GM12878 (cell line): ENCODE measurements at places on chromosomes 11 and 22. TPM values are rescaled to one million over a fixed set of nuclear protein-coding genes. Genes with fewer than 3 reads are reported as not detected.

GRCh38 chr11:44942029-44942955 is 8.4 kb downstream of the TP53I11 start:
- no peak for DNase-seq

The CACNA1I gene
- total RNA-seq, result 0.03 TPM in 2 replicates

- DNase-seq, result no peak
Observed at GRCh38 chr11:72935700-72936099, 121.5 kb downstream of the ATG16L2 start.

DNA sequence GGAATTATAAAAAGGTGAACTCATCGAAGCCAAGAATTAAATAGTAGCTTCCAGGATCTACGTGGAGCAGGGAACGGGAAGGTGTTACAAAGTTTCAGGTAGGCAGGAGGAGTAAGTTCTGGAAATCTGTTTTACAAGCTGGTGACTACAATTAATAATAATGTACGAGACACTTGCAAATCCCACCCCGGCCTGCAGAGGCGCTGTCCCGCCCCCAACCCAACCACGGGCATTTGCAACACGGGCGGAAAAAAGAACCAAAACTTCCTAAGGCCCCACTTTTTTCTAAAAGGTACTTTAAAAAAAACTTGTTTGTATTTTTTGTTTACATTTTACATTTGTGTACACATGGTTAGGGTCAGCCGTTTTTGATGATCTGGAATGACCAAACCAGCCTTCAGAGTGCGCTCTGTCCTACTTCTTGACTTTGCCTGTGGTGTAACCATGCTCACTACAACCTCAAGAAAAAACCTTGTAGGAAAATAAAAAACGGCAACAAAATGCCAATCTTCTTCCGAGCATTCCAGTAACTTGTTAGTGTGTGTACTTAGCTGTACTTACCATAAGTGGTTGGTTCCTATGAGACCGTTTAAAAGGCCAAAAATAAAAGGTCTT is 449.6 kb upstream of the B3GAT1 start:
- no peak for DNase-seq

- peak; percentile 70 for DNase-seq
Observed at GRCh38 chr11:78397398-78397797, 20.2 kb downstream of the GAB2 start.

- DNase-seq, result no peak
Observed at GRCh38 chr11:68683536-68684384, 584 bp upstream of the GAL start.

GRCh38 chr22:50139843-50140415 is 30.6 kb upstream of the PANX2 start:
- no peak for DNase-seq

The MOGAT2 gene
- total RNA-seq, result 0.44 and 0.45 TPM in 2 replicates

GRCh38 chr11:64897381-64898075 is 19.1 kb upstream of the EHD1 start:
- DNase-seq, result no peak

- DNase-seq, result no peak
Observed at GRCh38 chr11:129739339-129739738, 76.3 kb upstream of the TMEM45B start.

- DNase-seq, result no peak
Observed at GRCh38 chr22:31173386-31174145, 13.6 kb downstream of the RNF185 start.

The OR10A2 gene
- total RNA-seq, result not detected in 2 replicates

The OR6A2 gene
- not detected in 2 replicates for total RNA-seq

- peak; percentile 5 for DNase-seq
Observed at GRCh38 chr11:23540101-23540561, 679.9 kb upstream of the CCDC179 start.

DNA sequence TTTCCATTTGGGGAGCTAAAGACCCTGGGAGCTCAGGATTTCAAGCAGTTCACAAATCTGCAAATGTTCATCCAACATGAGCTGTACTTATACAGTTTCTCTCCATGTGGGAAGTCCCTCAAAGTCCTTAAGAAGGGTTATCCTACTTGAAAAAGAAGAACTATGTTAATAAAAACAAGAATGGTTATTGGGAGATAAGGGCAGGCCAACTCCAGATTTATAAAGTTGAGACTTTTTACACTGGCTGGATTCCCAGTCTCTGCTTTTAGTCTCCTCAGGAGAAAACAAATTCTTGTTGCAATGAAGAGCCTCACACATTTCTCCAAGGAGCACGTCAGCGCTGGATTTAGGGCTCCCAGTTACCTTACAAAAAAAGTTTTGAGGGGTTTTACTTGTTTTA is 34.2 kb upstream of the CTTN start:
- DNase-seq, result no peak

DNA sequence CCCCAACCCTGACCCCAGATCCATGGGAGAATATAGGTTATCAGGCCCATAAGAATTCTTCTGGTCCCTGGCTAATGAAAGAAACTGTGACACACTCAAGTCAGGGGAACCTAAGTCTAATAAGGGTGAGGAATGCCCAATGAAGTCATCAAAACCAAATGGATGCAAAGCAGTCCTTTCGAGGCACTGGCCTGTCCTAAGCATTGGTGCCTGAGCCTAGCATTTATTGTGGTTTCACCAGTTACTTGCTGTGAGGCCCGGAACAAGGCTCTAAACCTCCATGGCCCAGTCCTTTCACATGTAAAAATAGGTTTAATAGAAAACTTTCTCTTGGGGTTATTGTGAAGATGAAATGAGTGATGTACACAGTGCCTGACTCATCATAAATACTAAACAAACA is 712.6 kb downstream of the DLG2 start:
- DNase-seq, result no peak

DNA sequence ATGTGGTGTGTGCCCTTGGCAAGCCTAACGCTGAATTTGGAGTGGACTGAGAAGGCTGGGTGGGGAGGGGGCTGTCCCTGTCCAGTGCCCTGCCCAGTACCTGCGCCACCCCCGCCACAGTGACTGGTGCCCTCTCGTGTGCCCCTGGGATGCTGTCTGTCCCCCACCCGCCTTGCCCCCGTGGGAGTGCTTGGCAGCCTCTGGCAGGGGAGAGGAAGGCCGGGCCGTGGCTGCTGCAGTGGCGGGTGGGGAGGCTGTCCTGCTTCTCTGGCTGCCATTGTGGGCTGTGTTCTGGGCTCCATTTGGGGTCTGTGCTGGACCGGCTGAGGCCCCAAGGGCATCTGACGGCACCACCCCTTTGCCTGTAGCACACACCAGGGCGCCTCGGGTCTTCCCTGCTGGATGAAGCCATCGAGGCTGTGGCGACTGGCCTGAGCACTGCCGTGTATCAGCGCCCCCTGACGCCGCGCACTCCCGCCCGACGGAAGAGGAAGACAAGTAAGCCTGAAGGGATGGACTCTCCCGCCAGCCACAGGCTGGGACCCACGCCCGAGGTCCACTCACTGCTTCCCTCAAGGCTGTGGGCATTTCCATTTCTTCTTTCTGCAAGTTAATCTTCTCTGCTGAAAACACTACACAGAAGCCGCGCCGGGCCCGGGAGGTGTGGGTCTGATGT is 17.6 kb downstream of the IRF7 start:
- no peak for DNase-seq

The RAG2 gene
- total RNA-seq, result not detected in 2 replicates

DNA sequence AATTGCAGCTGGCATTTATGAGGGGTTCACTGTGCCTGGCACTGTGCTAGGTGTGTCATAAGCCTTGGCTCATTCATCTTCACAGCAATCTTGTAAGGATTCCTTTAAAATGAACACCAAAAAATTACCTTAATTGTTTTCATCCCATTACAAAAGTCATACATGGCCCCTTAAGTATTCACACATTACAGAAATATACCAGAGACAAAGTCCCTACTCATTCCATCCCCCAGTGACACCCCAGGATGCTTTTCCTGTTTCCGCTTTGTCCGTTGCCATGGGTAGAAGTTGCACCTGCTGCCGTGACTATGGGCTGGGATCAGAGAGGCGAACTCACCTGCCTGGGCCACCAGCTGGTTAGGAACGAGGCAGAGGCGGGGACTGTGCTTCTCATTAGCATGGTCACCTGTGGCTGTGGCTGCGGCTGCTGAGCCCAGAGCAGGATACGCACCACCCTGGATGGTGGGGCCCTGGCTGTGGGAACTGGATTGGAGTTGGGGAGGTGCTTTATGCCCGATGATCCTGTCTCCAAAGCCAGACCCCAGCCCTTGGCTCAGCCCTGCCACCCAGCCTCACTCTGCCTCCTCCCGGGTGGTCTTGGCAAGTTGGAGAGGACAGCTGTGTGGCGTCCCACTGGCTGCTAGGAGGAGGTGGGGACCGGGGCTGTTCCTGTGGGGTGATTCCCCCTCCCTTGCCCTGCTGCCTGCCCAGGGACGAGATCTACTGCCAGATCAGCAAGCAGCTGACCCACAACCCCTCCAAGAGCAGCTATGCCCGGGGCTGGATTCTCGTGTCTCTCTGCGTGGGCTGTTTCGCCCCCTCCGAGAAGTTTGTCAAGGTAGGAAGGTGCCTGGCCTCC is 60.8 kb downstream of the MYO7A start:
- DNase-seq, result no peak

- no peak for DNase-seq
Observed at GRCh38 chr11:122743097-122743741, 87.7 kb downstream of the UBASH3B start.

GRCh38 chr22:35915477-35916013 is 113.1 kb downstream of the RBFOX2 start:
- no peak for DNase-seq

GRCh38 chr11:14861680-14862079 is 30.4 kb downstream of the CYP2R1 start:
- no peak for DNase-seq

The RBFOX2 gene
- 0.11 and 0.46 TPM in 2 replicates for total RNA-seq

The ZNF280A gene
- total RNA-seq, result not detected in 2 replicates

GRCh38 chr22:38981005-38981991 is 849 bp upstream of the APOBEC3B start:
- DNase-seq, result no peak

The OR52A1 gene
- not detected in 2 replicates for total RNA-seq

The IGSF9B gene
- 0.05 and 0.51 TPM in 2 replicates for total RNA-seq

DNA sequence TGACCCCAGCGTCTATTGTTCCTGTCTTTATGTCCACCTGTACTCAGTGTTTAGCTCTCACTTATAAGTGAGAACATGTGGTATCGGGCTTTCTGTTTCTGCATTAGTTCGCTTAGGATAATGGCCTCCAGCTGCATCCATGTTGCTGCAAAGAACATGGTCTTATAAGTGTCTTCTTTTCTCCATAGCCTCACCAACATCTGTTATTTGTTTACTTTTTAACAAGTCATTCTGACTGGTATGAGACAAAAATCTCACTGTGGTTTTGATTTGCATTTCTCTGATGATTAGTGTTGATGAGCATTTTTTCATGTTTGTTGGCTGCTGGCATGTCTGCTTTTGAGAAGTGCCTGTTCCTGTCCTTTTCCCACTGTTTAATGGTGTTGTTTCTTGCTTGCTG is 21.7 kb upstream of the SLN start:
- DNase-seq, result peak; percentile 8

The UPK3A gene
- not detected in 2 replicates for total RNA-seq

DNA sequence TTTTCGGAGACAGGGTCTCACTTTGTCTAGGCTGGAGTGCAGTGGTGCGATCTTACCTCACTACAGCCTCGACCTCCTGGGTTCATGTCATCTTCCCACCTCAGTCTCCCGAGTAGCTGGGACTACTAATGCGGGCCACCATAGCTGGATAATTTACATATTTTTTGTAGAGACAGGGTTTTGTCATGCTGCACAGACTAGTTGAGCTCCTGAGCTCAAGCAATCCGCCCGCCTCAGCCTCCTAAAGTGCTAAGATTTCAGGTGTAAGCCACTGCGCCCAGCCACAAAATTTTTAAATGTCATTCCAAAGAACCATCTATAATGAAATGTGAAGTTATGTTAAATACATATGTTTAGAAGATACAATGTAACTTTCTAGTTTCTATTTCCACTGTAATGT is 4747.7 kb upstream of the OR11H1 start:
- no peak for DNase-seq

The ZNF143 gene
- 18.5 and 22.1 TPM in 2 replicates for total RNA-seq

DNA sequence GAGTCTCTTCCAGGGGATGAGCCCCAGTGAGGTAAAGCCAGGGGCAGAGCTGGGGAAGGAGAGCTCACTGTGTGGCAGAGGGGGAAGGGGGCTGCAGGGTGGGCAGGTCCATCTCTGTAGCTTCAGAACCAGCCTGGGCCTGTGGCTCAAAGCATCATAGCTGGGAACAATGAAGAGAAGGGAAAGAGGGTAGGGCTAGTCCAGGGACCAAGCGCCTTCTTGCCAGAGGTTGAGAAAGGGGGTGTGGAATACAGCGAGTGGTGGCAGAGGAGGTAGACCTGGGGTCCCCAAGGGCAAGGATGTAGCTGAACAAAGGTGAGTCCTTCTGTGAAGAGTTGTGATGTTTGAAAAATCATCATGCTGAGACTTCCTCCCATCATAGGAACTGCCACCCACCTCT is 1.2 kb upstream of the PLA2G3 start:
- DNase-seq, result no peak

GRCh38 chr11:123585706-123586105 is 68.7 kb downstream of the SCN3B start:
- no peak for DNase-seq

The BRSK2 gene
- total RNA-seq, result 0.13 and 0.24 TPM in 2 replicates

DNA sequence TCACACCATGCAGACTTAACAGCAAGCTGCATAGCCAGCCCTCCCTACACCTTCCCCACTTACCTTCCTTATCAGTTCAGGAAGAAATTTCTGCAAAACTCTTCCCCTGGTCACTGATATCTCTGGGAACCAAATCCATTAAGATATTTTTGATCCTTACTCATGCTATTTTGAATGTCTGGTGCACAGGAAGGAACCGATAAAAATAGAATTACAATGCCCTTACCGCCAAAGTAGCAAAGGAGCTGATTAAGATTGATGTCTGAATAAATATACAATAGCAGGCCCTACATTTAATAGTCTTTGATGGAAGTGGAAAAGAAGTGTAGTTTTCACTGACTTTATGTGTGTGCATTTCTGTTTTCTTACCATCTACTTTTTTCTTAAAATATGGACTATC is 117.3 kb downstream of the MPPED2 start:
- no peak for DNase-seq

- no peak for DNase-seq
Observed at GRCh38 chr22:39621826-39622225, 51.3 kb downstream of the CACNA1I start.

The LDLRAD3 gene
- 15.4 and 16.5 TPM in 2 replicates for total RNA-seq
